ENCODE measurements at places on chromosomes 2 and 18.

DNA sequence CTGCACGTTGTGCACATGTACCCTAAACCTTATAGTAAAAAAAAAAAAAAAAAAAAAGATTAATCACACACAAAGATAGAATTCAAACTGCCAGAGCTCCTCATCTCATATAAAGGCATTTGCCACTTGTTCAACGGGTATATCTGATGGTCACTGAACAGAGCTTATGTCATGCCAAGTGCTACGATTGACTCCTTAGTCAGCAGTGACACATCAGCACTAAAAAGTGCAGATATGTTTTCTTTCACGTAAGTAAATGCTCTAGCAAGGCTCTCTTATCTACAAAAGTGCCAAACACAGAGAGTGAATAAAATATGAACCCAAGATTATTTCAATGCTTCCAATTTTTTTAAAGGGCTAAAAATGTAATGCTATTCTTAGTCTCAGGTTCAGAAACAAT is 1.1 kb downstream of the LMAN1 start:
- no peak for DNase-seq

DNA sequence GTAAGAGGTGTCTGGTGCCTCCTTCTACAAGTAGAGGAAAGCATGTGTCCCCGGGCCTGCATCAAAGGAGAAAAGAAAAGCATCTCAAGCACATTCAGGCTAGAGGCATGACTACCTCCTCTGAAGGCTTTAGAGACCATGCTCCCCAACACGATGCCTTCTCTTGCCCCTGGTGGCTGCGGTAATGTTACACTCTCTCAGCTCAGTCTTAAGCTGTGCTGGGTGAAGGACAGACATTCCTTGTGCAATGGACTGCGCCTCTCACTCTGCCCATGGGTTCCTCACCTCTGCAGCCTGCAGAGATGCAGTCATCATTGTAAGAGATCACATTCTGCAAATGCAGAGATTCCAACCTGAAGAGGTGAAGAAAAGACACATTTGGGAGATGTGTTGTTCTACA is 148.2 kb upstream of the HNRNPA3 start:
- DNase-seq = no peak

DNA sequence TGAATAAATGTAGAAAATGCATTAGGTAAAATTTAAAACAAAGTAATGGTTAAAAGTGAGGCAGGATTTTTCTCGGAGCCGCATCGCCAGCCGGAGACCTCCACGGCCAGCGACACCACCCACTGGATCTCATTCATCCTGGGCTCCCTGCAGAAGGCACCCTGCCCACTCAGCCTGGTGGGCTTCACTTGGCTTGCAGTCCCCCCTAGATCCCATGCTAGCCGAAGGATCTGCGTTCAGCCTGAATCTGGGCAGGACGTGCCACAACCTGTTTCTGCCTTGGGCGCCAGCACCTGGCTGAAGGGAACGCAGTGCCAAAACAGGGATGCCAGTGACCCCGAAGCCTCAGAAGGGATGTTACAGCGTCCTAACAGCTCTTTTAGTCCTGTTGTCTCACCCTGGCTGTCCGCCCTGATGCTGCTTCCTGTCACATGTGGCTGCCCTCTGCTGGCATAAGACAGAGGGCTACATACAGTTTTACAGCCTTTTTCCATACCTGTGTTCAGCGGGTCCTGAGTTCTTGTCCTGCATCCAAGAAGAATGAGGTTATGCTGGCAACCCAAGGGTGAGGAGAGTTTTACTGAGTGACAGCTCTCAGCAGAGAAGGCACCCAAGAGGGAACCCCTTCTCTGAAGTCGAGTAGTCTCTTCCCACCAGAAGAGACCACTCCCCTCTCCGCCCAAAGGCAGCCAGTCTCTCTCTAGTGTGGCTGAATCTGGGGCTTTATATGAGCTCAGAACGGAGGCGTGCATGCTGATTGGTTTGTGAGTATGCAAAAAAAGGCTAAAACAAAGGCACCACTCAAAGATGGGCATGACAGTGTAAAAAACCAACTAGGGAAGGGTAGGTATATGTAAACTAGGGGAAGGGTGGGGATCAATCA is 173.1 kb upstream of the GYPC start:
- DNase-seq = no peak

DNA sequence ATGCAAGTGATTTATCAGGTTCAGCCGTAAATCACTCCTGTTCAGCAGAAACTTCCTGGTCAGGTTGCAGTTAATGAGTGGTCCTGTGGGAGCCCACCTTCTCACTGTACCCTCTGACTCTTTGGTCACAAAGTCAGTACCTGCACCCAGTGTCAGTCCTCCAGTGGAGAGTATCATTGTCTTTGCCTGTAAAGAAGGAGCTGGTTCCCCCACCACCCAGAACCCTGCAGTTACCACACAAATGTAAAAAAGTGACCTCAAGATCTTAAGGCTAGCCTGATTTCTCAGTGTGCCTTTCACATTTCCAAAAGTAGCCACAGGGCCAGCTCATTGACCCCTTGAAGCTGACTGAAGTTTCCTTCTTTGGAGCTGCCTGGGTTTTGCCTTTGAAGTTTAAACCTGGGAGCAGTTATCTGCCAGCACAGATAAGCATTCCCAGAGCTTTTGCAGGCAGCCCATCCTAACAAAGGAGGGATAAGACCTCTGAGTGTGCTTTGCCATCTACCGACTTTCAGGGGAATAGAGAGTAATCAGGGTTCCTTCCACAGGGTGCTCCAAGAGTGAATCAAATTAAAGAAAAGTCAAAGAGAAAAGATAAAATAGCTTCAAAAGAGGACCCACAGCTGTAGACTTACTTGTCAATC is 725.2 kb downstream of the CPS1 start:
- no peak for DNase-seq

- no peak for DNase-seq
These were observed 61.9 kb downstream of the KIF5C start for GRCh38 chr2:148936857-148937450.

- no peak for DNase-seq
These were observed 94.8 kb upstream of the ITGB6 start for GRCh38 chr2:160294889-160295288.

GRCh38 chr18:78998371-78999071 is 18.9 kb downstream of the SALL3 start:
- DNase-seq = no peak

DNA sequence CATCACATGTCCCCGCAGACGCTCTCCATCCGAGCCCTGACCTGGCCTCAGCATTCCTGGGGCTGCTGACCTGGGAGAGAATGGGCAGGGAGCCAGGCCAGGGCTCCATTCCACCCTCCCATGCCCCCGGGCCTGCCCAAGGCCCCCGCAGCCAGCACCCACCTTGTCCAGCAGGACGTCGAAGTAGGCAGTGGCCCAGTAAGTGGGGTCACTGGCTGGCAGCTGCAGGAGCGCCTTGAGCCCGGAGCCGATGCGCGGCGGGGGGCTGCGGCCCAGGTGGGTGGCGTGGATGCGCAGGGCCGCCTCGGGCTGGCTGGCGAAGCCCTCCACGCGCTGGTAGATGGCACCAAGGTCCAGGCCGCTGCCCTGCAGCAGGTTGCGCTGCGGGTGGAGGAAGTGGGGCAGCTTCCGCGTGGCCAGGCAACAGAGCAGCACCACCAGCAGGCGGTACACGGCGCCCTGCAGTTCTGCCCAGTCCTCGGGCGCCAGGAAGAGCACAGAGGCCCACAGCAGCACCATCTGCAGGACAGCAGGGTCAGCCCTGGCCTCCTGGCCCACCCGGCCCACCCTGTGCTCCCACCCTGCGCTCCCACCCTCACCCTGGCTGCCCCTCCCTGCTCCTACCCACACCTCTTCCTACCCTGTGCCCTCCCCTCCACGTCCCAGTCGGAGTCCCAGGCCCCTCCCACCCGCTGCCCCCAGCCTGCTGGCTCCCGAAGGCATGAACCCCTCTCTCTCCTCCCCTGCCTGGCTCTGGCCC is 7.6 kb downstream of the MAB21L4 start:
- DNase-seq = no peak

DNA sequence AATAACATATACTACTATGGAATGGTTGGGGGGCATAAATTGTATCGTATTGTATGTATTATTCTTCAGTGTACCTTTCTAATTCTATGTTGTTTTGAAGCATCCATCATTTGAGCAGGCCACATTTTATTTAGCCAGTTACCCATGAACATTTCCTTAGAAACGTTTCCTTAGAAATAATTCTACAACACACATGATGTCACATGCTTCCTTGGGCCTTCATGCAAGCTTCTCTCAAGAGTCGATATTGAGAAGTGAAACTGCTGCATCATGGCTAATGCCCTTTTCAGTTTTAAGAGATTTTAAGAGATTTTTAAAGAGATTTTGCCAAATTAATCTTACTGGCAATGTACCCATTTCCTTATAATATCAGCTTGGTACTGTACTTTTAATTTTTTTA is 63.9 kb downstream of the ALPK2 start:
- no peak for DNase-seq

- no peak for DNase-seq
These were observed 24.4 kb upstream of the EMILIN2 start for GRCh38 chr18:2822213-2822921.

GRCh38 chr2:9757501-9758264 is 85.6 kb upstream of the TAF1B start:
- no peak for DNase-seq

DNA sequence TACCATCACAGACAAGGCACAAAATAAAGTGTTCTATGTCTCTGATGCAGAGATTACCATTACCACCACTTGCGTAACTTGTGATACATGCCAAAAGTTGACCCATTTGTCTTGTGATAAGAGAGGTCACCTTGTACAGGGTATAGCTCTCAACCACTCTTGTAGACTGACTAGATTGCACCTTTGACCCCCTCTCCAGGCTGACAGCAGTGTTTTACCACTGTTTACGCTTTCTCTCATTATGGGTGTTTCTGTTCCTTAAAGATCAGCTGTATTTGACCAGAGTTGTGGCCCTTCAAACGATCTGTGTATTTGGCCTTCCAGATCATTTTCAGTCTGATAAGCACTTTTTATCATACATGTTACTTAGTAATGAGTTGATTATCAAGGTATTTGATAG is 215.7 kb upstream of the HNMT start:
- no peak for DNase-seq

DNA sequence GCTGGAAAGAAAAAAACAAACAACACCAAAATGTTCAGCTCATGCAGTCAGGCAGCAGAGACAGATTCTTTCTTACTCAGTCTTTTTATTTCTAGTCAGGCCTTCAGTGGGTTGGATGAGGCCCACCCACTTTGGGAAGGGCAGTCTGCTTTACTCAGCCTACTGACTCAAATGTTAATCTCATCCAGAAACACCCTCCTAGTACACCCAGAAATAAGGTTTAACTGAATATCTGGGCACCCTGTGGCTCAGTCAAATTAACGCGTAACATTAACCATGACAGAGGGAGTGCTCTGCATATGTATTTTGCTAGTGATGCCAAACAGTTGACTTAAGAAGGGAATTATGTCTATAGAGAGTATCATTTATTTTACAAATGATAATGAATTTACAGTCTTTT is 401.6 kb downstream of the PARD3B start:
- DNase-seq = no peak

- DNase-seq = no peak
These were observed 53.4 kb downstream of the SERPINB7 start for GRCh38 chr18:63828656-63829055.

DNA sequence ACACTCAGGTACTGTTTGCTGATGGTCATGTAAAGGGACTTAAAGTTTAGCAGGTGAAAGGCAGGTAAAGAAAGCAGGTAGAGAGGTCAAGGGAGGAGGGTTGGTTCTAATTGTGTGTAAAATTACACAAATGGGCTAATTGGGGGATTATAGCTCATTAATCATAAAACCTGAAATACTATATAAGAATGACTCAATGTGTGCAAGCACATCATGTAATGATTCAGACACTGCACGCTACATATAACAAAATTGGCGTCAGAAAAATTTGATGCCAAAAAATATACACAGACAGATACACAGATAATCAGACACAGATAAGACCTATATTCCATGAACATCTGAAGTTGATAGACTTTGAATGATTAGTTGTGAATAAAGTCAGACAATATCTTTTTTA is 120.7 kb upstream of the LMAN1 start:
- no peak for DNase-seq

- no peak for DNase-seq
These were observed 116.0 kb downstream of the ZEB2 start for GRCh38 chr2:144403933-144404332.

GRCh38 chr2:195810340-195811098 is 153.5 kb downstream of the SLC39A10 start:
- DNase-seq = no peak

- DNase-seq = no peak
These were observed 145.4 kb upstream of the PIK3C3 start for GRCh38 chr18:41809652-41810051.

- no peak for DNase-seq
These were observed 323.4 kb downstream of the GALNT13 start for GRCh38 chr2:154194909-154195643.

All from stimulated activated CD8-positive, alpha-beta memory T cell treated with anti-CD3 and anti-CD28 coated beads, Interleukin-4, amount 100 ng/mL, for 4 hours (primary cell).